ENCODE measurements at places on chromosomes 11 and 22.

GRCh38 chr11:2304506-2305139, 2.8 kb downstream of the TSPAN32 start:
- DNase-seq = no peak

DNA sequence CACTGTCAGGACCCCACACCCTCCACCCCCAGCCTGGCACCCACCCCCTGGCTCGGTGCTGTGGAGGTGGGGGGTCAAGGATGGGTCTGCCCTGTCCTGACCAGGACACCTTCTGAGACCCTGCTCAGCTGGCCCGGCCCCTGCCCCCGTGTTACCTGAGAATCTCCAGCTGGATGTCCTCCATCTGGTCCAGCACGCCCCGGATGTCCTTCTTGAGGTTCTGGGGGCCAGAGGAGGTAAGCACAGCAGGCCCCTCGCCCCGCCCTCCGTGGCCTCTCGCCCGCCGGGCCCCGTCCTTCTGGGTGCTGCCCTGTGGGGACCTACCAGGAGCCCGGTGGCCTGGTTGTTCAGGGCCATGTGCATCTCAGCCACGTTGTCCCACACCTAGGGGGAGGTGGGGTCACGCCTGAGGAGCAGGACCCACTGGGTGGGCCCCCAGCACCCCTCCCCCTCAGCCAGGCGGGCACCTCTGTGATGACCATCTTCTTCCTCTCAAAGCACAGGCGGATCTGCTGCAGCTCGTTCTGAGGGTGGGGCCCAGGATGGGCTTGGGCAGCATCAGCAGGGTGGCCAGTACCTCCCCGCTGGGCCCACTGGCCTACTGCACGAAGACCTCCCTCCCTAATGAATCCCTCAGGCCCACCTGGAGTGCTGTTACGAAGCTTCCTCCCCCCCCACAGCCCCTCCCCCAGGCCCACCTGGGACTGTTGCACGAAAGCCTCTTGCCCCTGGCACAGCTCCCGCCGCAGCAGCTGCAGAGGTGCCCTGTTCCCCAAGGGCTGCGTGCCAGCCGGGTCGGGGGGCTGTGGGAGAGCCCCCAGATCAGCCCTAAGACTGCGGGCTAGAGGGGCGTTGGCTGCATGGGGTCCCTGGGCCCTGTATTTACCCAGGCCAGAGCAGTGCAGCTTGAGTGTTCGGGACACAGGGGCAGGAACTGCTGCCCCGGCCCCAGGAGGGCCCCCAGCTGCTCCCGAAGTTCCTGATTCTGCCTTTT, 1.3 kb downstream of the CCDC188 start:
- DNase-seq = no peak

DNA sequence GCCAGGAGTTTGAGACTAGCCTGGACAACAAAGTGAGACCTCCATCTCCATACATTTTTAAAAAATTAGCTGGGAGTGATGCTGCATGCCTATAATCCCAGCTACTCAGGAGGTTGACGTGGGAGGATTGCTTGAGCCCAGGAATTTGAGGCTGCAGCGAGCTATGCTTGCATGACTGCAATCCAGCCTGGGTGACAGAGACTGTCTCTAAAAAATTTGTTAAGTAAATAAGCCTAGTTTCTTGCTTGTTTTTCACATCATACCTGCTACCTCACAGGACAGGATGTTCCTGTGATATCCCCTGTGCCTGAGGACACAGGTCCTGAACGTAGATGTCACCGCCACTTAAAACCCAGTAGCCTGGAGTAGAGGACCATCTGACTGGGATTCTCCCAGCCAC, 348.6 kb downstream of the MN1 start:
- DNase-seq = no peak

DNA sequence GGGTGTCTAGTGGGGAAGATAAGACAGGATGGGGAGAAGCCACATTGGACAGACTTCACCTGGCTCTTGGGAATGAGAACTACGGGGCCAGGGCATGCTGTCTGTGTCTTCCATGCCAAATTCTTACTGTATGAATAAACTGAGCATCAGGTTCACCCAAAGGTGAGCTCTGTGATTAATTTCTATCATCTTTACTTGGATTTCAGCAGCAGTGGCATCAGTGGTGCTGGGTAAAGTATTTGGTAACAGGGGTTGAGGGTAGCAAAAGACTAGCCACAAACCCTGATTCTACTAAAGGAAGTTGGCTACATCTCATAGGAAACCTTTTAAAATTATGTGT, 38.8 kb downstream of the IRAG1 start:
- no peak for DNase-seq

- DNase-seq = no peak
These were observed 179.6 kb upstream of the PDGFD start for GRCh38 chr11:104343578-104343977.

- no peak for DNase-seq
These were observed 115.3 kb upstream of the TTC12 start for GRCh38 chr11:113198972-113199661.

DNA sequence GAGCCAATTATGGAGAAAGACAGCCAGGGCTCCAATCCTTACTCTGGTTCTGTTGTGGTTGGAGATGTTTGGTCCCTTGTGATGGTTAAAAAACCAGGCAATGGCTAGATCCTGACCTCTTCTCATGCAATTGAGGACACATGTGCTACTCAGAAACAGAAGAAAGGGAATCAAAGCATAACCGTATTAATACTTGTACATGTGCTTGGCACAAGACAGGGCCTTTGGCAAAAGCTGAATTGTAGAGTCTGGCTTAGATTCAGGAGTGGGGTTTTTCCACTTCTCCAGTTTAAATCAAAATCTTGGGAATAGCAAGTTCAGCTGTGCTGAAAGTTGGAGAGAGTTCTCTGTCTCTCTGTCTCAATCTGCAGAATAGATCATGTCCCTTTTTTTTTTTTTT, 80.1 kb upstream of the E2F8 start:
- peak; percentile 37 for DNase-seq

GRCh38 chr11:11036185-11036847, 178.5 kb upstream of the ZBED5 start:
- no peak for DNase-seq

- no peak for DNase-seq
These were observed 20.5 kb downstream of the EPS8L2 start for GRCh38 chr11:726278-727220.

DNA sequence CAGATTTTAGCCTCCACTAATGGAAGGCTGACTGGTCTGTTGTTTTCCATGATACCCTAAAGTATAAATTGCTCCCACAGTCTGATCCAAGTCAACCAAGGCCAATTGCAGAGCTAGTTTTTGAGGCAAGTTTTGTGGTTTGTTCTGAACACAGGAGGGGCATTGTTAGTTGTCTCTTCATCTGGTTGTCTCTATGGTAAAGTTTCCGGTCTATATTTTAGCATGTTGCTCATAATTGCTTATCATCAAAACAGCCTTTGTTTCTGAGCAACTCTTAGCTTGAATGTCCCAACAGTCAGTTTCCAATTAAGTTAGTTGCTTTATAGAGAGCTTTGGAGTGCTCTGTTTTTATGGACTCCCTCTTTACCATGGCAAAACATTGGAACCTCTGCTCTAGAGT, 217.6 kb upstream of the CARD18 start:
- no peak for DNase-seq

All from fibroblast of upper back skin (primary cell).